Stimulated activated CD8-positive, alpha-beta memory T cell treated with anti-CD3 and anti-CD28 coated beads, Interleukin-4, amount 100 ng/mL, for 1 hour (primary cell): ENCODE measurements at places on chromosomes 12 and 14.

DNA sequence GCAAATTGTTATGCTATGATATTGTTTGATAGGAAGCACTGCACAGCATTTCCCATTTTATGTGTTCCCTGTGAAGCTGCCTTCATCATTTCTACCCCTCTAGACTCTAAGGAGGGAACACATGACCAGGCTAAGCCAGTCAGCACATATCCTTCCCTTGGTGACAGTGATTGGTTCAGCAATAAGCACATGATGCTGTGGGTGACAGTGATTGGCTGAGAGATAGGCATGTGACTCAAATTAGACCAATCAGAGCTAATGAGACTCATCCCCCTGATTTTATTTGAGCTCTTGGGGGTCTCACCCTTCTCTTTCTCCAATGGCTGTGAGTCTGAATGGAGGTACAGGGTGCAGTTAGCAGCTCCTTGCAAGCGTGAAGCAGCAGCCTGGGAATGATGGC, 195.2 kb downstream of the NUAK1 start:
- no peak for DNase-seq

DNA sequence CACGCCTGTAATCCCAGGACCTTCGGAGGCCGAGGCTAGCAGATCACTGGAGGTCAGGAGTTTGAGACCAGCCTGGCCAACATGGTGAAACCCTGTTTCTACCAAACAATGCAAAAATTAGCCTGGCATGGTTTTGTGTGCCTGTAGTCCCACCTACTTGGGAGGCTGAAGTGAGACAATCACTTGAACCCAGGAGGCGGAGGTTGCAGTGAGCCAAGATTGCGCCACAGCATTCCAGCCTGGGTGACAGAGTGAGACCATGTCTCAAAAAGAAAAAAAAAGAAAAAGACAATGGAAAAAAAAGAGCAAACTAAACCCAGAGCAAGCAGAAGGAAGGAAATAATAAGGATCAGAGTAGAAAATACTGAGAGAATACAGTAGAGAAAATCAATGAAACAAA, 5.4 kb downstream of the CHURC1 start:
- DNase-seq, result no peak

GRCh38 chr12:40436564-40436963, 211.8 kb downstream of the LRRK2 start:
- no peak for DNase-seq

DNA sequence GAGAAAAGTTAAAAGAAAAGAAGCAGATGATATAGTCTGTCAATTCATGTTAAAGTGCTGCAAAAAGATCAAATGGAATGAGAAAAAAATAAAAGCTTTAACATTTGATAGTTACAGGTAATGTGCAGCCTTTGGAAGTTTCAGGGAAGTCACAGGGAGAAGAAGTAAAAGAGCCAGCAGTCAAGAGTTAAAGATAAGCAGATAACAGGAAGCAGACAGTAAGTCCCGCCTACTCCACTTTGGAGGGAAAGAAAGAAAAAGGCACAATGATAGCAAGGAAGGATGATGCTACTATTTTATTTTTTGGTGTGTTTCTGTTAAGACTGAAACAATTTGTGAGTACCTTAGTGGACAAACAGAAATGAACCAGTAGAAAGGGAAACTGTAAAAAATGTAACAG, 111.1 kb upstream of the KRR1 start:
- no peak for DNase-seq

GRCh38 chr14:56886471-56887062, 76.3 kb upstream of the OTX2 start:
- no peak for DNase-seq

DNA sequence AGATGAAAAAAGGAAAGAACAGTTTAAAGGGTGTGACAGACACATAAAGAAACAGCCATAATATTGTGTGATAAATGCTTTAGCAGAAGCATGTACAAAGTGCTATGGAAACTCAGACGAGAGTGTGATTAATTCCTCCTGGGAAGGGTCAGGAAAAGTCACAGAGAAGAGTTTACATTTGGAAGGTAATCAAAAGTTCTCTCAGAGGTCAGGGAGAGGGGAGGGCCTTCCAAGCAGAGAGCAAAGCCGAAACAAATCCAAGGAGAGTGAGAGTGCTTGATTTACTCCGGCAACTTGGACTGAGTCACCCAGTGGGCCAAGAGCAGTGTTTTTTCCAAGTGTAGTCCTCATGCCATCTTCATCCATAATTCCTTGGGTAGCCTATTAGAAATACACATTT, 108.3 kb downstream of the IGF1 start:
- no peak for DNase-seq
